ENCODE measurements at places on chromosomes 2 and 18.
A peak's percentile ranks its signal among the peaks of the same experiment; 100 is the strongest.

DNA sequence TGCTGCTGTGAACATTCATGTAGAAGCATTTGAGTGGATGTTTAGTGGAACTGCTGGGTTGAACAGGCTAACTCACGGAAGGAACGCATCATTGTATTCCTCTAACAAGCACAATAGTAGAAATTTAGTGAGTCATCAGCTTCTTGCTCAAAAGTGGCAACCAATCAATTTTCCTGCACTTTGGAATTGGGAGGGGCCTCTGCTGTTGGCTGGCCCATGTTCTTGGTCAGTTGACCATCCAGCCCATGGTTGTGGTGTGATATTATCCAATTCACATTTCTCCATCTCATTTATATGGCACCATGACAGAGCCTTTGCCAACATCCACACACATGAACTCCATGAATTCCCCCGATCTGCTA is 95.0 kb downstream of the TNFRSF11A start:
- DNase-seq, result no peak

DNA sequence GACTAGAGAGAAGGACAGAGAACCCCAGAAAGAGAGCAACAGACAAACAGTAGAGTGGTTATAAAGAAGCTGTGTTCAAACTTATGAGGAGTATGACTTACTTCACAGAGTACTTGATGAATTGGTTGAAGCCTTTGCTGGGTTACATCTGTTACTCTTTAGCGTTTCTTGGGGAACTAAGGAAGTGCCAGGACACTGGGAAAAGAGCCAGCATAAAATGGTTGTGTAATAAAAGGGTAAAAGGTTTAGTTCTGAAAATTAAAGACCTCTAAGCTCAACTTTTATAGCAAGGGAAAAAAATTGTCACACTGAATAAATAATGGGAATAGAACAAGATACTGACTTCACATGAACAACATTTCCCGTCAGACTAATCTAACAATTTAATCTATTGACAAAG is 17.0 kb upstream of the STAT4 start:
- no peak for DNase-seq

DNA sequence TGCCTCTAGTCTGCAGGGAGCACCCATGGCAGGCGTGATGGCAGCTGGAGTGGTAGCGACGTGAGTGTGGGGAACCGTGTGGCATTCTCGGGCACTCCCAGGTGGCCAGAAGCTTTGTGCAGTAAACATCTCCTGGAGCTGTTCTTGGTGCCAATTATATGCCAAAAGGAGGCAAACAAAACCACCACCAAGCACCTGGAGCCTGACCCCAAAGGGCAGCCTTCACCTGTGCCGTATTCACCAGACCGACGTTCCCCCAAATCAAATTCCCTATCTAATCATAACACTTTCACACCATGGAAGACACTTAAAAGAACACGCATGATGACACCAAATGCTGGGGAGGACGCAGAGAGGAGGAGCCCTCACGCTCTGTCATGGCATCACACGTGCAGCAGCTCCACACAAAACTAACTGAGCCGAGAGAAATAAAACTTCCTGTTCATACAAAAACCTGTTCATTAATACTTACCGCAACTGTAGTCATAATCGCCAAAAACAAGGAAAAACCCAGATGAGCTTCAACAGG is 123.6 kb downstream of the EIPR1 start:
- no peak for DNase-seq

DNA sequence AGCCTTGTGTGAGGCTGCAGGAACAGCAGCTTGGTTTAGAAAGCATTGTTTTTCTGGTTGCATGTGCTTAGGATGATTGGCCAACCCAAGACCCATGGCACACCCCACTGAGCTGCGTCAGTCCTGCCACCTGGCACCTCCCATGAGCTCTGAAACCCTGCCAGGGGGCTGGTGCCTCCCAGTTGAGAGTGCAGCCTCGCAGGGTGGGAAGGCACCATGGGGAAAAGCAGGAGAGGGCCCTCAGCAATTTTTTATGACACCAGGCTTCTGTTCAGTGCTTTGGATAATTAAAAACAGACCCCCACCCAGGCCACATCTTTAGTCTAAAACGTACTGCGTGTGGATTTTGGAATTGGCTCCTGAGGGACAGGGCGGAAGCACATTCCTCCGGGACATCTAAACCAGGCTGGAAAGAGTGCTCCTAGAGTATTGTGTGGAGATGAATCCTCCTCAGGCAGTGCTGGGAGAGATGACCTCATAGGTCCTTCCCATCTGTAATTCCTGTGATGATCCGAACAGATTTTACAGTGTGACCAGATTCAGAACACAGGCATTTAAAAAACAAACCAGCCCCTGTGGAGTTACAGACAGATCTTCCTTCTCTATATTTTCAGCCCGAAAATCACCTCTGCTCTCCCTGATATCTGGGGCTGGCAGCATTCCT is 438.3 kb downstream of the ZNF521 start:
- DNase-seq, result peak; percentile 66

GRCh38 chr2:23859983-23860382 is 66.9 kb downstream of the ATAD2B start:
- DNase-seq, result no peak

DNA sequence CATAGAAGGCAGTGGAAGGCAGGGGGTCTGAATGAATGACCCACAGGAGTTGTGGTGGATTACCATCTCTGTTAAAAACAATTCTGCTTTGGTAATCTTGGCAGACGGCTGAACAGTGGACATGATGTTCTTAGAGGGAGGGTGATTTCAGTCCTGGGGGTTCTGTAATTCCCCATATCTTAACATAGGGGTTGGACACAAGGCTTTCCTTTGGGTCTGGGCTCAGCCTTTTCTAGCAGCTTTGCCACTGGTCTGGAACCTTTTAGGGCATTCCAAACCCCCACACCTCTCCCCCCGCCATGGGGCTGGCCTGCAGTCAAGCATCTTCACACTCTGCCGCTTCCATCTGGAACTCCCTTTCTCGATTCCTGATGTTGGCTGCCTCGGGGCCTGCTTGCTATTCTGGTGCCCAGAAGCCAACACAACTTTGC is 50.3 kb downstream of the RPL37A start:
- no peak for DNase-seq

DNA sequence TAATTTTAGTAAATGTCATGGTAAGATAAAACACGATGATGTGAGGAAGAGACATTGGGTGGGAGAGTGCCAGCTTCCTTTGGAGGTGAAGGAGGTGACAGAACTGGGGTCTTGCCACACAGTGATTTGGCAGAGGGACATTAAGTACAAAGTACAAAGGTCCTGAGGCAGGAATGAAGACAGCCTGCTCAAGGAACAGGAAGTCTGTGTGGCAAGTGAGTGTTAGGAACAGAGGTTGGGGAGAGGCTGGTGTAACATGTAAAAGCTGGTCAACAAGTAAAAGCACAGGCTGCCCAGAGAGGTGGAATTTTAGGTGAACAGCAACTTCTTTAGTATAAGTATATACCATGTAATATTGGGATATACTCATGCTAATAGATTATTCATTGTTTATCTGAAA is 73.1 kb downstream of the INPP5D start:
- DNase-seq, result no peak

DNA sequence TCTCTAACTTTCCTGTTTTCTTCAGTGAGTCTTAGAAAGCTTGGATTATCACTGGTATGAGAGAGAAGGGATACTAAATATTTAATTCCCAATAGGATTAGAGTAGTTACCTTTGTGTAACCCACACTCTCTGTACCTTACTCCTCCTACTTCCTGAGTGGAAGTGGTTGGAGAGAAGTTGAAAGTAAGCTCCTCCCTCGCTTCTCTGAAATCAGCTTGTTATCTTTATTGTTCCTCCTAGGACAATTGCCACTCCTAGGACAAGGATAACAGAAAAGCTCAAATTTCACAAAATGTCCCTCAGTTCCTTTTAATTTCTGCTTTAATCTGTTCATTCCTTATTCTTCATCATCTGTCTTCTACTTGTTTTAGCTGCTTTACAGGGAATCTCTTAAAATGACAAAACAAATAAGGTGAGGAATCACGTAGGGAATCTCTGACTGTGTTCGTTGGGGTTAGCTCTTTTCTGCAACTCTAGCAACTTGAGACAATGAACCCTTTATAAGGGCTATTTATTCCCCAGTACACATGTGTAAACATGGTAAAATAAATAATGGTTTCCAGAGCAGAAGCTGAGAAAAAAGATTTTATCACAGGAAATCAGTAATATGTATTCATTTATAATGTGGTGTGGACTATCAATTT is 8.6 kb downstream of the ITPRID2 start:
- DNase-seq, result no peak

DNA sequence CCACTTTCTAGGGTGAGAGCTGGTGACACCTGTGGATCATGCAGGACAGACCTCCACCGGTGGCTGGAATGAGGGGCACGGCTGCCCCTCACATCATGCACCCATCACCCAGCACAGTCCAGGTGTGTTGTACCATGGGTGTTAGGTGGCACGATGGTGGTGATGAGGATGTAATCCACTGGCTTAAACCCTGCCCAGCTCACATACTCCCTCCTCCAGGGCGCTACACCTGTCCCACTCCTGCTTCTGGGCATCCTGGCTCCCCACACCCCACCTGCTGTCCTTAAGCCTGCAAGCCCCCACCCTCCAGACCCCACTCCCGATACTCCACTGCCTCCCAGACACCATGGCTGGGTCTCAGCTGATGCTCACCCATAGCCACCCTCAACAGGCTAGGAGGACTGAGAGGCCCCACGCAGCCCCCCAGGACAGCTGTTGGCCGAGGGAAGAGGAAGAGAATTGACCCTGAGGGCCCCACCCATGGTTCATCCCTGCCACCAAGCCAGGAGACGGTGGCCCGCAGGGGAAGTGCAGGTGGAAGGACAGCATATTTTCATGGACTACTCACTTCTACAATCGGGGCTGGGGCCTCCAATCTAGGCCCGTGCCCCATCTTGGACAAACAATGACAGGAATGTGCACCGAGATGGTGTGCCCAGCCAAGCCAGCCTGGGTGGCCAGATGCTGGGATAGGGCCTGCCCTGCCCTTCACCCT is 34.3 kb downstream of the MAL start:
- peak; percentile 53 for DNase-seq

DNA sequence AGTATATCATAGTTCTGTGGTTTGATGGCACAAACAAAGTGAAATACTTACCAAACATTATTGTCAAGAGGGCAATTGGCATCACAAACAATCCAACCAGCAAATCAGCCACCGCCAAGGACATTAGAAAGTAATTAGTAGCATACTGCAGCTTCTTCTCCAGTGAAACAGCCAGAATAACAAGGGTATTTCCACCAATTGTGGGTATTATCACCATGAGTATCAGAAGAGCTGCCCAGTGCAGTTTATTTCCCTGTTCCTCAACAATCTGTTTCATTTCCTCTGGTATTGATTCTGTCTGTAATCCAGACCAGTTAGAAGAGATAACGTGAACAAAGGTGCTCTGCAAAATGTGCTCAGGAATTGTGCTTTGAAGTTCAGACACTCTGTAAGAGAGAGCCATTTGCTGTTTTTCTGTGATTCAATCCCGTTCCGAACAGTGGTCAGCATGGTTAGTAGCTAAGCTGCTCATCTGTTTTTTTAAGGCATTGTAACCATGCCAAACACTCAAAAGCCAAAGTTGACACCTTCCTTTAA is 1.4 kb downstream of the HTR2B start:
- no peak for DNase-seq

DNA sequence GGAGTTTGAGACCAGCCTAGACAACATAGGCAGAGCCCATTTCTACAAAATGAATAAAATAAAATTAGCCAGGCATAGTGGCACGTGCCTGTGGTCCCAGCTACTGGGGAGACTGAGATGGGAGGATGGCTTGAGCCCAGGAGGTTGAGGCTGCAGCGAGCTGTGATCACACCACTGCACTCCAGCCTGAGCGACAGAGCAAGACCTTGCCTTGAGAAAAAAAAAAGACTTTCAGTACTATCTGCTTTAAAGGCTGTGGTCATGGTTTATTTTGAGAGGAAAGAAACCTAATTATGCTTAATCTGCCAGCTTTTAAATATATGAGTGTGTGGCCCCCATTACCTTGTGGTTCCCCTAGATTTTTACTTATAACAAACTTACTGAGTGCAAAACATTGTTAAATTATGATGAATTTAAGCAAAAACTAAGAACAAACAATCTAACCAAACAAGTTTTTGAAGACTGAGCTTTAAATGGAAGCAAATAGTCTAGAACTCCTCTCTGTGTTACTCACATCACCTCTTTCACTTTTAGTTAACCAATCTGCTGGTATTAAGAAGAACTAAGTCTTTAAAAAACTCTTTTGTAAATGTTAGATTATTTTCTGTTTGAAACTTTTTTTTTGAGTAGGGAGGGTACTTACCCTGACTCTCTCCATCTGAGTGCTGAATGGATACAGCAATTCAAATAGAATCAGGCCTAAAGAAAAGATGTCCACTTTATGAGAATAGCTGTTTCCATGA is 65.4 kb downstream of the EIF2AK3 start:
- no peak for DNase-seq

- no peak for DNase-seq
These were observed 342.6 kb downstream of the CTNNA2 start for GRCh38 chr2:79855264-79856006.

DNA sequence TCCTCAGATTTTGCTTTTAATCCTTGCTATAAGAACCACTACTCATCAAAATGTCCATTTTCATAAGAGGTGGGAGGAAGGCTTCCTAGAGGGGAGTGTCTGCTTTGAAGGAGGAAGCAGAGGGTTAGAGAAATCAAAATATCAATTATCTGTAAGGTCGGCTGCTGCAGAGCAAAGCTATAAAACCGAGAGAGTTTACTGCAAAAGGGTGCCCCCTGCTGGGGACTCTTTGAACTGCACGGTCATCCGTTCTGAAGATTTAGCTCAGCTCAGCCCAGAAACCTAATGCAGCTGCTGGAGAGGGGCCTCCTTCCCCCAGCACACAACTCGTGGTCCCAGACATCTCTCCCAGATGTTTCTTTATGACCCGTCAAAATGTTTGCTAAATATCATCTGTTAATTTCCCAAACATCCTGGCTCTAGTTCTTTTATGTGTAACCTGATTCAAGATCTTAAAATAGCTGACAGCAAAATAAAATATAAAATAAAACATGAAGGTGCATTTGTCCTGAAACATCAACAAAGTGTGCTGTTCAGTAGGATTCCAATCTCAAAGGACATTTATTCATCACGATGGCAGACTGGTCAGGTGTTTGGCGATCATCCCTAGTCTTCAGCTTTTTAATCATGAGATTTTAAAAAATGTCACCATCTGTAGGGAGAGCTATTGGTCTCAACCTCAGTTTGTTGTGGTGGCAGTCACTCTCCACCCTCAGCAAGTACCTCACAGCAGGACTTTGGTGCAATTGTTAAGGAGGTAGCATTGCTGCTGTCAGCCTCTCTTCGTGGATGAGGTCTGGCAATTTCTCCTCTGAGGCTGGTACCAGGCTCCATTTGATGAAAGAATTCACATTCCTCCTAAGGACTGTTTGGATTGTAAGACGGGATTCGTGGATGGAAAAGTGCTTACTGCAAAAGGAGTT is 185.9 kb downstream of the MTX2 start:
- peak; percentile 93 for DNase-seq

GRCh38 chr2:16162491-16163040 is 222.2 kb downstream of the MYCN start:
- DNase-seq, result no peak

DNA sequence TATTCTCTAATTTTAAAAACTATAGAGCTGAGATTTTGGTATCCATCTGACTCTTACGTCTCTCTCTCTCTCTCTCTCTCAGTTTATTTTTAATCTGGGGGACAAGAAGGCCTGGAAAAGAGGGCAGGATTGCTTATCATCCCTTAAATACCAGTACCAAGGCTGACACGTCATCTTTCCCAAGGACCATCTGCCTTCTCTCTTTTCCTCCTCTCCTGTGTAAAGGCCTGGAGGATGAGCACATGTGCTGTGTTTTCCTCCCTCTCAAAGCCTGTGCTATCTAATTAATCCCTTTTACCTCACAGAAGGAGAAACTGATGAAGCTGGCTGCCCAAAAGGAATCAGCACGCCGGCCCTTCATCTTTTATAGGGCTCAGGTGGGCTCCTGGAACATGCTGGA is 7.3 kb downstream of the IL37 start:
- DNase-seq, result no peak

GRCh38 chr2:43482961-43483360 is 112.9 kb downstream of the THADA start:
- no peak for DNase-seq
